ENCODE measurements at places on chromosomes 16 and 17.
A peak's percentile ranks its signal among the peaks of the same experiment; 100 is the strongest.

DNA sequence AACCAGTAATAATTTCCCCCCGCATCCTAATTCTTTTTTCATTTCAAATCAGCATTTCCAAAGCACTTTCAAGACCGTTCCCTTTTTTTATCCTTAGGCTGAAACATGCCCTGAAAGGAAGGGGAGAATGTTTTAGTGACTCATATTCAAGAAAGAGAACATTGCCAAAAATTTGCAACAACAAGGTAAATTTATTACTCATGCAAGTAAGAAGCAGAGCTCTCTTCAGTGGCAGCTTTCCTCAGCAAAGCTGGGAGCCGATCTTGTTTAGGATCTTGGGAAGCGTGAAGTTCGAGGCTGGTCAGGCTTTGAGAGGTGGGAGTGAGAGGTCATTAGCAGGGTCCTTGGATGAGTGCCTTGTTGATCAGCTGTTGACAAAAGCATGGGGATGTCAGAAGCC is 129.5 kb downstream of the PRKCA start:
- DNase-seq = no peak

DNA sequence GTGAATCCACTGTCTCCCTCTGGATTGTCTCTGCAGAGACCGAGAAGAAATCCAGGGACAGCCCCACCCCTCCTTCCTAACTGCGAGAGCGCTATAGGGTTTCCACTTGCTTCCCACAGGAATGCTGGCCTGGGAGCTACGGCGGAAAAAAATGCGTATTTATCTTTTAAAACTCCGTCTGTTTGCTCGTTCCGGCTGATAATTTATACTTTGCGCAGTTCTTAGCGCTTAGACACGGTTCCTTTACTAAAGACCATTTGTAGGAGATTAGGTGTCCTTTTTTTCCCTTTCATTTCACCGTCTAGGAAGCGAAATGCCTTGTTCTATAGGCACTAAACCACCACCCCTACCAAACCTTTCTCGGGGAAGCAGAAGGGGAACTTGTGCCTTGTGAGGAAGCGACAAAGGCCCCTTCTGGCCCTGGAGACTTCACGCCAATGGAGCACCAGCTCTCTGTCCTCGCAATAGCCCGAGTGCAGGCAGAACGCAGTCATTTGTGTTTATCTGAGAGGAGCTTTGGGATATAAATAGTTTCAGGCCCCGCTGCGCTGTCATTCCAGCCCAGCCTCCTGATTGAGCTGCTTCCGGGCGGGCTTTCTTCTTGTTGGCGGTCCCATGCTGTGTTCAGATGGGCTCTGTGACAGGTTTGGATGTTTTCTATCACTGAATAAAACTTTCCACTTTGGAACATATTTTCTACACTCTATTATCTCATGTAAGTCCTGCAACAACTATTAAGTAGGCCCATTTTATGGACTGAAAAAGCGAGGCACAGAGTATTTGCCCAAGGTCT is 791 bp upstream of the SUPT4H1 start:
- DNase-seq = no peak

- DNase-seq = no peak
Measured at GRCh38 chr16:57512296-57513001, 23.9 kb downstream of the CCDC102A start.

DNA sequence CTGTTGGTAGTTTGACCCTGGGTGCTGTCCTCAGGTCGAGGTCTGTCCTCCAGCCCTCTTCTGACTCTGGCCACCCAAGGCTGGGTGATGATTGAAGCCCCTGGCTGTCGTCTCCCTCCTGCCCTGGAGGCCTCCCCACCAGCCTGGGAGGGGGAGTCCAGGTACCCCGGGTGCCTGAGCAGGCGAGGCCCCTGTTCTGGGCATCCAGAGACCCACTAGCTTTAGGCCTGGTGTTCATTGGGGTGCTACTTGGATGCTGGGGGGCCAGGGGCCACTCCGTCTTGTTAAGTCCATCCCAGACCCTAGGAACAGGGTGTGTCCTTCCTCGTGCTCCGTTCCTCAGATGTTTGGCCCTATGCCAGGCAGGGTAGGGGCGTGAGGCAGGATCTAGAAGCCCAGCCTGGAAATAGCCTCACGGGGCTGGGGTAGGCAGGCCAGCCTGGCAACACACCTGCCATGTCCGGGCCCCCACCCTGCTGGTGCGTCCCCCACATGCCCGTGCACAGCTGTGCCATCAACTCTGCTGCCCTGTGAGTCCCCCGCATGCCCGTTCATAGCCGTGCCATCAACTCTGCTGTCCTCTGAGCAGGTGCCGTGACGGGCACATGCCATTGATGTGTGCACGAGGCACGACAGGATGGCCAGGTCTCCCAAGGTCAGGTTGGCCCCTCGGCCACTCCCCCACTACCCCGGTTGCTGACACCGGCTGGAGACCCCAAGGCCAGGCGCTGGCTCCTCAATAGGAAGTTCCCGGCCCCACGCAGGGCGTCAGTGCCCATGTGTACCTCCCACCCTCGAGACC is 36.9 kb downstream of the GINS2 start:
- no peak for DNase-seq

DNA sequence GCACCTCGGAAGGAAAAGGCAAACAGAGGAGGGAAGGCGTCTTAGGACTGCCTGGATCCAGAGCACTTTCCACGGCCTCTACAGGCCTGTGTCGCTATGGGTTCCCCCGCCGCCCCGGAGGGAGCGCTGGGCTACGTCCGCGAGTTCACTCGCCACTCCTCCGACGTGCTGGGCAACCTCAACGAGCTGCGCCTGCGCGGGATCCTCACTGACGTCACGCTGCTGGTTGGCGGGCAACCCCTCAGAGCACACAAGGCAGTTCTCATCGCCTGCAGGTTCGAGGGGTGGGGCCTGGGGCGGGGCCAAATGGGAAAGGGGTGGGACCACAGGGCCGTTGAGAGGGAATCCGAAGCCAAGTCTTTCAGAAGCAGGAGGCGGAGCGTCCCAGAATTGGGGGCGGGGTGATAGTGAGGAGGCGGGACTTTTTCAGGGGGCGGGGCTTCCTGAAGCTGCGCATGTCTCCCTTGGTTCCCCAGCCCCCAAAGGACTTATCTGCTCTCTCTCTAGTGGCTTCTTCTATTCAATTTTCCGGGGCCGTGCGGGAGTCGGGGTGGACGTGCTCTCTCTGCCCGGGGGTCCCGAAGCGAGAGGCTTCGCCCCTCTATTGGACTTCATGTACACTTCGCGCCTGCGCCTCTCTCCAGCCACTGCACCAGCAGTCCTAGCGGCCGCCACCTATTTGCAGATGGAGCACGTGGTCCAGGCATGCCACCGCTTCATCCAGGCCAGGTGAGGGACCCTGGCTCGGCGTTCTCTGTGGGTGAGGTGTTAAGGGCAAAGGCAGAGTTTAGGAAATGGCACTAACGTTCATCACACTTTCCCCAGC is 939 bp downstream of the BCL6B start:
- peak; percentile 95 for DNase-seq

Measured in GM12892 (cell line).